Retina (tissue), 1 donor: ENCODE measurements at places on chromosomes 16 and 17.

DNA sequence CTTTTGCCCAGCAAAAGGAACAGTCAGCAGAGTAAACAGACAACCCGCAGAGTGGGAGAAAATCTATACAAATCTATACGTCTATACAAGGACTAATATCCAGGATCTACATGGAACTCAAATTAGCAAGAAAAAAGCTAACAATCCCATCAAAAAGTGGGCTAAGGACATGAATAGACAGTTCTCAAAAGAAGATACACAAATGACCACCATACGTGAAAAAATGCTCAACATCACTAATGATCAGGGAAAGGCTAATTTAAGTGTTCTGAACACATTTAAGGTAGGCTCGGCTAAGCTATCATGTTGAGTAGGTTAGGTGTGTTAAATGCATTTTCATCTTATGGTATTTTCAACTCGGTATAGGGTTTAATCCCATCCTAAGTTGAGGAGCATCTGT, 598.0 kb downstream of the WWOX start:
- DNase-seq, result no peak

DNA sequence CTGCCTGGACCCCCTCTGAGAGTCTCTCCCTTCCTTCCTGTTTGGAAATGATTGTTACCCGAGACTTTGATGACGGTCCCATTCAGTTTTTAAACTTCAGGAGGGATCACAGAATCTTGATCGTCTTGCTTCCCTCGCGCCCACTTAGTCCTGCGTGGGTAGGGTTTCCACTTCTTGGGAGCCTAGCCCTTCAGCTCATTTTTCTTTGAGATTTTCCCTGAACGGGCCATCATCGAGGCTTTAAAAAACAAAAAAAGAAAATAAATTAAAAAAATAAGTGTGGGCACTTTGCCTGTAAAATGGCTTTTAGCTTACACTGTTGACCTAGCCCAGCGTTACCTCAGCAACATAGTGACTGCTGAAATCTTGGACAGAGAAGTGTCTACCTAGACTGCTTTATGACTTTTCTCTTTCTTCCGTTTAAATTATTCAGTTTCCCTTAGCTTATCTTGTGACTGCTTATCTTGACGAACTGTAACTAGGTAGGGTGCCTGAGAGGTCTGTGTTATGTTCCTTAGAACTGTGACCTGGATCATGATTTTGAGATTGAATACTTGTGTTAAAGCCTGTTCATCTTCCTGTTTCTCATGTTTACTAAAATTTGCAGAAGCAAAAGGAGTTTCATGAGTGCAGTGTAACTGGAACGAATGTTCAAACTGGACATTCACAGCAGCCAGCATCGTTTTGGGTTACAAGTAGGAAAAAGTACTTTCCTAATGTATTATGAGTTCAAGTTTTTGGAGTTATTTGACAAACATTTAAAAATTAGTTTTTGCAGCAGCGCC, 874 bp downstream of the WWP2 start:
- no peak for DNase-seq

DNA sequence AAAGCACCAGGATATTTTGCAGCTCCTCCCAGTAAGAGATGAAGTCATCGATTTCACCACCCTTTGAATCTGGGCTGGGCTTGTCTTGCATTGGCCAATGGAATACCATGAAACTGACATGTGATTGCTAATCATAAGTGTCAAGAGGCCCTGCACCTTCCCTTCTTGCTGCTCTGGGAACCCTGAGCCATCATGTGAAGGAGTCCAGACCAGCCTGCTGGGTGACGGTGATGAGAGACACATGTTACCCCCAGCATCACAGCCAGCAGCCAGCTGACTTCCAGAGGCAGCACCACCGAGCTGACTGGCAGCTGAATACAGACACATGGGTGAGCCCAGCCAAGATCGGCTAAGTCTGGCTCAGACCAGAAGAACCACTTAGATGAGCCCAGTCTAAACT, 43.6 kb upstream of the CACNG4 start:
- no peak for DNase-seq

DNA sequence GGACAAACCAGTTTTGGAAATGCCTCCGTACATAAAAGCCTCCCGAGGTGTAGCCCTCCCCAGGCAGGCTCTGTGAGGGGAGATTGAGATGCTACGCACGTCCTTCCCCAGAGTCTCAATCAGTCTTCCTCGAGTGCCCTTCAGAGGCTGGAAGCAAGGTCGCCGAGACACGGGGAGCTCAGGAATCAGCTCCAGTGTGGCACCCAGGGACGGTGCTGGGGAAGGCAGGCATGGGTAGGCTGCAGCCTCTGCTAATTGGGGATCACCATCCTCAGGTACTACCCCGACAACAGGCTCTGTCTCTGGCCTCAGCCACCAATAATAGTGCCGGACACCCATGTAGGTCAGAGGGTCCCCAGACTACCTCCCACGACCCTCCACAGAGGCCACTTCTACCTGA, 28.1 kb upstream of the GSG1L start:
- no peak for DNase-seq

- DNase-seq, result no peak
These were observed 37.8 kb downstream of the BCO1 start for GRCh38 chr16:81276323-81276722.

DNA sequence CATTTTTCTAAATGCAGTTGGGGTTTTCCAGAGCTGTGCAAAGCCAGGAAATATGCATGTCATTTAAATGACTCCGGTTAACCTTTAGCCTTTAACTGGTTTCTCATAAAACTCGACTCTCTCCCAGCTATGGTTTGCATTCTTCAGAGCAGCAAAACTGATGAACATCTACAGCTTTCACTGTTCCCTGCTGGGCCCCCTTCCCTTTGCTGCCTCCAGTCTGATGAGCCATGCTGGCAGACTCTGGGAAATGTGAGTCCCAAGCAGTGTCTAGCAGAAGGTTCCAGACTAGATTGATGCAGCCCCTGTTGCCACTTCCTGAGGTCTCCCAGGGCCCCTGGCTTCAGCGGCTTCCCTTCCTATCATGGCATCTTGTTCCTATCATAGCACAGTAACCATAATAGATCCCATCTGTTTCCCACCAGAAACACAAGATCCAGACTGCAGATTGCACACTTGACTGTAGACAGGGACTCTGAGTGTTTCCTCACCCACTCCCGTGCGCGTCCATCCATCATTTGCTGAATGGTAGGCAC, 135.4 kb downstream of the CLEC16A start:
- no peak for DNase-seq

DNA sequence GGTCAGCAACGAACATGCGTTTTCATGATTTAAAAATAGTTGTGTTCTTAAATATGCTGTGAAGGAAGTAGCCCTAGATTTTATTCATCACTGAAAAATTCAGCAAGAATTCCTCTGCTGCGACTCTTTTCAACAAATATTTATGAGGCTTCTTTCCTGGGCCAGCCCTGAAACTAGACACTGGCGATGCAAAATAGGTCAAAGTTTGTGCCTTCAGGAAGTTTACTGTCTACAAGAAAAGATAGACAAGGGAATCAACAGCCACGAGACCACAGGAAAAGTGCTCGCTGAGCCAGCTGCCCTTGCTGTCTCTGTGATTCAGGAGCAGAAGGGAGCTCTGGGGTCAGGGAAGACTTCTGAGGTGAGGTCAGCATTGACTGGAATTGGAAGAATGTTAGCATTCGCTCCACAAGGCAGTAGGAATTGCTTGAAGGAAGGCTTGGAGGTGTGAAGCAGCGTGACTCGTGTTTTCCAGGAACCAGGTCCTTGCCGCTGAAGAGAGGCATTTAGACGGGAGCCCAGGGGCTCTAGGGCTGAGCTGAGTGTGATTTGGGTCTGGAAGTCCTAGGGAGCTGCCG, 1.9 kb upstream of the RPL26 start:
- no peak for DNase-seq

GRCh38 chr17:74172700-74173099, 30.8 kb upstream of the RPL38 start:
- no peak for DNase-seq

DNA sequence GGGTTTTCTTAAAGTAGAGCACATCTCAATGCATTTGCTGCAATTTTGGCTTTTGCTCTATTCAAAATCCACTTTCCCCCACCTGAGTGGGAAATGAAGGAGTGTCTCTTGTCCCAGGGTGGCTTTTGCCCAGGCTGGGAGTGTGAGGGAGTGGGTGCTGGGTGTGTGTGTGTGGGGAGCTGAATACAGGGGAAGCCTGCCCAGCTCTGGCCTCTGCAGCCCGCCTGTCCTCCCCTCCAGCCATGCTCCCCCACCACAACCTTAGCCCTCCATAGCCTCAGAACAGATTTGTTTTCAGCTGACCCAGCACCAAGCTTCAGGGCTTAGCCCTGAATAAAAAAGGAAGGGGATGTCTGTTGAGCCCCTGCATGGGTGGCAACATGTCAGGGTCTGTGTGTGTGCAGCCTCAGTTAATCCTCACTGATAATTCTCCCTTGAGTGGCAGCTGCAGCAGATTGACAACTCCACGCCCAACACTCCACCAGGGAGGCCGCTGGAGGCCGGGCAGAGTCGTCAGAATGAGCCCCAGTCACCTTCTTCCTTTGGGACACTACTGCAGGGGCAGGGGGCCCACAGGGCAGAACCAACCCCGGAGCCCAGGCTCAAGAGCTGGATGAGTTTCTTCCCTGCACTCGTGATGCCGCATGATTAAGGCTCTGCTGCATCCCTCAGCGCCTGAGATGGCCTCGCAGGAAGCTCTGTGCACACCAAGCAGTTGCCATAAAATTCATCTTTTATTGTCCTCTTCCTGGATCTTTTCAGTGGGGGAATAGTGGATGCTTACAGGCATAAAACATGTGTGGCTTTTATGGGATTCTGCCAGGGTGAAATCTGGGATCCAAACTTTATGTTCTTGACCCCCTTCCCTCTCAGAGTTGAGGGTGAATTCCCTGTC, 55.0 kb downstream of the SPACA3 start:
- DNase-seq, result no peak

- DNase-seq, result no peak
These were observed 3.7 kb upstream of the PYCR1 start for GRCh38 chr17:81940538-81941483.

DNA sequence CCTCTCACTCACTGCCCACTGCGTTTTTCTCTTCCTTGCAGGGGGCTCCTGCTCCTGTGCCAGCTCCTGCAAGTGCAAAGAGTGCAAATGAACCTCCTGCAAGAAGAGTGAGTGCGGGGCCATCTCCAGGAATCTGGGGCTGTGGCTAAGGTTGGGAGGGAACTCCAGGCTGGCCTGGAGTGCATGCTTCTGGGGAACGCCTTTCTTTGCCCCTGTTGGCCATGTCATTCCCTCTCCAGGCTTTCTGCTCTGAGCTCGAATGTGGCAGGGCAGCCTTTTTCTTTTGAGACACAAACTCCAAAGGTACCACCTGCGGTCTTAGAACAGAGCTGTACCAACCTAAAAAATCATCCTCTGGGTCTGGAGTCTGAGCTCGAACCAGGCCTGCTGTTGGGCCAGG, 7.4 kb upstream of the MT1E start:
- DNase-seq, result no peak

DNA sequence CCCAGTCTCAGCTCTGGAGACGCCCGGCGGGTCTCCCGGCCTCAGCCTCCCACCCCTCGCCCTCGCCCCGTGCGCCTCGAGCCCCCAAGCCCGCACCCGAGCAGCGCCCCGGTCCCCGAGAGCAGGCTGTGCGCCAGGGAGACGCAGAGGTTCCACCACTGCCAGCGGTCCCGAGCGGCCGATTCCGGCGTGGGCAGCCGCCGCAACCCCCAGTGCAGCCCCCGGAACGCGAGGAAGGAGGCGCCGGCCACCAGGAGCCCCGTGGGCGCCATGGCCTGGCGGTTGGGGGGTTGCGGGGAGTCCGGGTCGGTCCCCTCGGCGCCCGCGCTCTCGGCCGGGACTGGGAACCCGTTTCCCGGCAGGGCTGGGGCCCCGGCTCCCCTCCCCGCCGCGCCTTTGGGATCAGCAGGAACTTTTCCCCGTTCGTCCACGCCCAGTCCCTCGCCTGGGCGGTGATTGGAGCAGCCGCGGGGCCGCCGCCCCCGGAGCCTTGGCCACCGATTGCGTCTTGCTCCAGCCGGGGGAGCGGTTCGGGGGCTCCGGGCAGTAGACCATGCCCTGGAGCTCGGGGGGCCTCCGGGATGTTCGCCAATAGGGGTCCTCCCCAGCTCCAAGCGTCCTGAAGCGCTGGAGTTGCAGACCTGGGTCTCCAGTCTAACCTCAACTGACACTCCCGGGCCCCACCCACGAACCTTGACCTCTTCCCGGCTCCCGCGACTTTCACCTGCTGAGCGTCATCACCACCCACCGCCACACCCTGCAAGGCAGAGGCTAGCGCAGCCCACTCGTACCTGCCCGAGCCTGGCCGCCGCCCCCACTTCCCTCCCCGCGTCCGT, at the start of gene TLCD2:
Gene TLCD2, minus strand, starts transcription at position 407 of the 836 bp plus-strand sequence. Its CDS starts 135 bp downstream, at position 272.
- peak; percentile 68 for DNase-seq

GRCh38 chr17:83078378-83079351, 744 bp upstream of the METRNL start:
- DNase-seq, result peak; percentile 65

DNA sequence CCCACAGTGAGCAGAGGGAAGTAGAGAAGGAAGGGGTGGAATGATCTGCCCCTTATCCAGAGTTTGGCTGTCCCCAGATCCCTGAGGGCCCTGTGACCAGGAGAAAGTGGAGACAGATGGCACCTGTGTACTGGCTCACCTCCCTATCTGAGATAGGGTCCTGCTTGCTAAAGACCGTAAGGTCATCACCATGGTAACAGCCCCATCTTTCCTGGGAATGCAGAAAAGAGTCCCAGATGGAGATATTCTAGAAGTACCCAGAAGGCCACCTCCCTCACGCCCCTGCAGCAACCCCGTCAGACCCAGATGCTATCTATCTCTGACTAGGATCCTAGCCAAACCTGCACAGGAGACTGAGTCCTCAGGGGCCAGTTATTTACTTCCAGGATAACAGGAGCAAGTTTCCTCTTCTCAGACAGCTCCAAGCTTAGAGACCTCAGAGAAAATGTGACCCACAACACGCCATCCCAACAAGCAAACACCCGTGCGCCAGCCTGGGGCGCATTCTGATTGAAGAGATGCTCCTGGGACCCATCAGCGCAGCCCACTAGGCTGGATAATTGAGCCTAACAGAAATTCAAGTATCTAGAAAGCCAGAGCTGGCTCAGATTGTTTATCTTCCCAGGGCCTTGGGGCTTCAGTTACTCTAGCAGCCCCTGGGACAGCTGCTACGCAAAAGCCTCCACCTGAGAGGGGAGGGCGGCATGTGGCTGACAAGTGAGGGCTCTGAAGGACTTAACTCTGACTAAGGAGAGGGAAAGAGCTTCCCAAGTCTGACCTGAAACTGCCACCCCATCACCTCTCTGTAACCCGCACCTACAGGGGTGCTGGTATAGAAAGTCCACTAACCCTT, 1.9 kb downstream of the ORMDL3 start:
- DNase-seq, result no peak

DNA sequence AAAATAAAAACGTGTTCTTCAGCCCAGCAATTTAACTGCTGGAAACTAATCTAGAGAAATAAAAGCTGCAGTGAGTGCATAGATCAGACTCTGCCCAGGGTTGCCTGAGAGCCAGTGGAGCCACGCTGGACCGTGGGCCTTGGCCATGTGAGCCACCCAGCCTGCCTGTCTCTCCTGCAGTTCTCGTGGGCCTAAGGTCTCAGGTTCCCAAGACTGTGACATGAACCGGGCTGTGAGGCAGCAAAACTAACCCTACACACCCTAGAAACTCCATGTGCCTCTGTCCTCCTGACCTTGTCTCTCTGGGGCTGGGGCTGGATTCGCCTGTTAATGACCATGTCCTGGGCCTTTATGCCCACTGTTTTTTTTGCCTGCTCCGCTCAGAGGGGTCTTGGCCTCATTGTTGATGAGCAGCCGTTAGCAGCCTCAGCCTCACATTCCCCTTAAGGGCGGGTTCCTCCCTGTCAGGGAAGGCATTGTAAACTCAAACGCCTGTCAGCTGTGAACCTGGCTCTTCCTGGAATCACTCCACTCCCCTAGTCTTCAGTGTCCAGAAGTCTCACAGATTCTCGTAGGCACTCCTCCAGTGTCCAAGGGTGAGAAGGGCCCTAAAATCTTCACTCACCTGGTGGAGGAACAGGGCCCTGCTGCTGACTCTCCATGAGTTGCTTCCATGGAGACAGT, 16.9 kb downstream of the C16orf90 start:
- no peak for DNase-seq
